ENCODE measurements at places on chromosomes 1 and 21.

- peak; percentile 62 for DNase-seq
These were observed 15.1 kb downstream of the FAAP20 start for GRCh38 chr1:2179283-2180013.

- peak; percentile 40 for DNase-seq
These were observed 32.3 kb downstream of the SLC9A1 start for GRCh38 chr1:27122652-27123051.

DNA sequence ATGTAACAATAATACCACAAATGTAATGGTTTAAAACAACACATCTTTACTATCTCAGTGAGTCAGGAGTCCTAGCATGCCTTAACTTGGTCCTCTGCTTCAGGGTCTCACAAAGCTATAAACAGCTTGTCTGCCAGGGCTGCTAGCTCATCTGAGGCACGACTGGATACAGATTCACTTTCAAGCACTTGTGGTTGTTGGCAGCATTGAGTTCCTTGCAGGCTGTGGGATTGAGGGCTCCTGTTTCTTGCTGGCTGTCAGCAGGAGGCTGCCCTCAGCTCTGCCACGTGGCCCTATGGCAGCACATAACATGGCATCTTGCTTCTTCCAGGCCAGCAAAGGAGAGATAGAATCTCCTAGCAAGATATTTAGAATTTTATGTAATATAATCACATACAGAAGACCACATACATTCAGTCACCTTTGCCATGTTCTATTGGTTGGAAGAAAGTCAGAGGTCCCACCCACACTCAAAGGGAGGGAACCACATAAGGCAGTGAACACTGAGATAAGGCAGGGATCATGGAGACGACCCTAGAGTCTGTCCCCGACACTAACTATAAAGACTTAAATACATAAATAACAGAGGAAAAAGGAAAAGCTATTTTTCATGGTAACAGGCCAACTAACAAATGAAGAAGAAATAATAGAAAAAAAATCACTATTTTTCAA, 18.9 kb upstream of the IPP start:
- no peak for DNase-seq

DNA sequence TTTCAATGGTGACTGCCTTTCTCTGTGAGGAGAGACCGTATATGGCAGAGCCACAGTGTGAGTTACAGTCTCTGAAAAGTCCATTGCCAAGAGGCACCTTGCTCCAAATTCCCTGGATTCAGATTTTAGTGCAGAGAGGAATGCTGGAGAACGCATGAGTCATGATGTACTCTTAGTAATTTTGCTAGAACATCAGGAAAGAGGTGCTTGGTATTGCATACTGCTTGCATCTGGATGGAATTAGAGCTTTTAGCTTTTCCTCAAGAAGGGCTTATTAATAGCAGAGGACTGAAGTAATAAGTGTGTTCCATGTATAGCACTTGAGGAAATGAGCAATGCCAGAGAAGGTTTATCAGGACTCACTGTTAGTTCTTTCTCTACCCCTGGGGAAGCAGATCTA, 40.5 kb upstream of the AKT3 start:
- no peak for DNase-seq

DNA sequence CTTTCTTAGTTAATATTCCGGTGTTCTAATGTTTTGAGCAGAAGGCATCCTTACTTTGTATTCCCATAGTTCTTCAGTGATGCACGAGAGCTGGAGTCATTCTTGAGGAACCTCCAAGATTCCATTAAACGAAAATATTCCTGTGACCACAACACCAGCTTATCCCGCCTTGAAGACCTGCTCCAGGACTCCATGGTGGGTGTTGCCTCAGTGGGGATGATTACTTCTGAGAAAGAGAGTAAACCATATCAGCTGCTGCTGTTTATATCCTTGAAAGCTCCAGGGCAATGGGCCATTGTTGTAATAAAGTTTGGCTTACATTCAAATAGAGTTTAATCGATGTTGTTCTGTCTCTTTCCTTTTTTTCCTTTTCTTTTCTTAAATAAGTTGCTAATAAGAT, 93.1 kb downstream of the MACF1 start:
- DNase-seq, result no peak

- no peak for DNase-seq
These were observed 118.3 kb upstream of the SLC25A33 start for GRCh38 chr1:9420835-9421532.

DNA sequence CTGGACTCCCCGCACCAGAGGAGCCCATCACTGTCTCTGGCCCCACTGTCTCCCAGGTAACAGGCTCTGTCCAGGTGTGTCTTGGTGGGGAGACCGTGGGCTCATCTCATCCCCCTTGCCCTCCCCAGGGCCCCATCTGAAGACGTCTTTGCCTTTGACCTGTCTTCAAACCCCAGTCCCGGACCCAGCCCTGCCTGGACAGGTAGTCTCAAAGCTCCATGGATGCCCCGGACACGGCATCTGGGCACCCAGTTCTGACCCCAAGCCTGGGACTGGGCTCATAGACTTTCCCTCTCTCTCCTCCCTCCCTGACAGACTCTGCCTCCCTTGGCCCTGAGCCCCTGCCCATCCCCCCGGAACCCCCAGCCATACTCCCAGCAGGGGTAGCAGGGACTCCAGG, 6.3 kb upstream of the CATSPER4 start:
- peak; percentile 32 for DNase-seq

DNA sequence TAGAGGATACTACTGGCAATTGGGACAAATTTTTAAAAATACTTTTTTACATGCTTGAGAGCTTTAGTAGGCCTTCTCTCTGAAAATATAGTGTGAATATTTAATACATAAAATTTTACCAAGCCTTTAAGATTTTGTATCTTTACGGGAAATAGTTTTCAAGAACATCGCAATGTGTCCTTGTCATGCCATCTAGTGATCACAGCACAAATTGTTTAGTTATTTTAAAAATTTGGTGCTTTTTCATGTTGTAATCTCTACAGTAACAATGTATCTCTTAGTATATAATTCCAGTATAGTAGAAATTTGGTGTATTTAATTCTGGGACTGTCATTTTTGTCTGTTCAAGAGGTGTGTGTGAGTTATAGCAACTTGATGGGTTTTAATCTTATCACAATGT, 6.7 kb downstream of the CDC7 start:
- DNase-seq, result no peak

- DNase-seq, result peak; percentile 47
These were observed 69.8 kb downstream of the GPR88 start for GRCh38 chr1:100607628-100608240.

- DNase-seq, result peak; percentile 73
These were observed 19.3 kb upstream of the KLHDC8A start for GRCh38 chr1:205375835-205376545.

GRCh38 chr1:161096530-161096929, 1.6 kb upstream of the KLHDC9 start:
- DNase-seq, result no peak

DNA sequence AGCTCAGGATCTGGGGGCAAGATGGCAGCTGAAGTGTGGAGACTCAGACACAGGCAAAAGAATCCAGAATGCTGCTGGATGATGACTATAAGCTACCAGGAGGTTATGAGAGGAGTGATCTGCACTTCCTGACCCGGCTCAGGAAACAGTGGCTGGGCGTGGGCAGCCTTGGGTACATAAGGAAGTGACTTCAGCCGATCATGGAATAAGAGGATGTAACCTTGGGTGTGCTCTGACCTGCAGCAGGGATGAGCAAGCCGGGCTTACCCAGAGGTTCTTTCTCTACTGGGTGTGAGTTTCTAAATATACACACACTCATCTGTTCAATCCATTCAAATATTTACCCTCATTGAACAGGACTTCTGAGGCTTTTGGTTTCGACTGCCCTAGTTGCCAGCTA, 62.7 kb downstream of the CD34 start:
- no peak for DNase-seq

DNA sequence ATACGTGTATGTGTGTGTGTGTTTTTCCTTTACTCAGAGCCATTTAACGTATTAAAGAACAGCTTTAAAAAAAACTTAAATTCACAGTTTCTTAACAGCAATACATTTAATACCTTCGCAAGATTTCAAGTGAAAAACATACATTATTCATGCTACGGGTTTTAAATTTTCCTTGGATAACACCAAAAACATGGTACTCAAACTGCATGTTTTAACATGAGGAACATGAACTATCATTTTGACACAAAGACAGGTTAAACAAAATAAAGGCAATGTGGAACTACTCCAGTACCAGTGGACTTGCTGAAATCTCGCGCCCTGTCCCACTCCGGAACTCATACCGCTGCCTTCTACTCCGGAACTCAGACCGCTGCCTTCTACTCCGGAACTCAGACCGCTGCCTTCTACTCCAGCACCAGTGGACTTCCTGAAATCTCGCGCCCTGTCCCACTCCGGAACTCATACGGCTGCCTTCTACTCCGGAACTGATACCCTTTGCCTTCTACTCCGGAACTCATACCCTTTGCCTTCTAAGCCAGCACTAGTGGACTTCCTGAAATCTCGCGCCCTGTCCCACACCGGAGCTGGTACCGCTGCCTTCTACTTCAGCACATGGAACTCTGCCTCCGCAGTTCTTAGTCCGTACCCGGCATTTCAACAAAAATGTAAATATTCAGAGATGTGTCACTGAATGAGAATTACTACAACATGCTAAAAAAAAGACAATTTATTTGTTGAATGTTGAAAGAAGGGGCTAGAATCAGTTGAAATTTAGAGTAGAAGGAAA, 148.6 kb downstream of the NCAM2 start:
- no peak for DNase-seq

DNA sequence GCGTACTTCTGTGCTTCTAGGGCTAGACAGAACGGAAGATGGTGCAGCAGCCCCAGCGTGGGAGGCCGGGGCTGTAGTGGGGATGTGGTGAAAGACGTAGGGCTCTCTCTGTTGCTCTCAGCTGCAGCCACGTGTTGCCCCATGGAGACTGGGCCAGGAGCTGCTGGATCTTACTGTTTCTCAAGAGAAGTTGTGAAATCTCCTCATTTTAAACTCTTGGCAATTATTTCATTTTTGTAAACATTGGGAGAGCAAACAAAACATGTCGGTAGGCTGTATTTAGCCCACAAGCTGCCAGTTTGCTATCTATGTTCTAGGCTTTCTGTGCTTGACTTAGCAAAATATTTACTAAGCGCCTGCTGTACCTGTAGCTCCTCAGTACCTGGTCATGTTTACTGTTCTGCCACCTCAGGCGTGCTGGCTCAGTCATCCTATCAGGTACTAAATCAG, 15.9 kb upstream of the ELOA start:
- DNase-seq, result no peak

- DNase-seq, result no peak
These were observed 350.4 kb downstream of the AMY1C start for GRCh38 chr1:104100115-104100514.

DNA sequence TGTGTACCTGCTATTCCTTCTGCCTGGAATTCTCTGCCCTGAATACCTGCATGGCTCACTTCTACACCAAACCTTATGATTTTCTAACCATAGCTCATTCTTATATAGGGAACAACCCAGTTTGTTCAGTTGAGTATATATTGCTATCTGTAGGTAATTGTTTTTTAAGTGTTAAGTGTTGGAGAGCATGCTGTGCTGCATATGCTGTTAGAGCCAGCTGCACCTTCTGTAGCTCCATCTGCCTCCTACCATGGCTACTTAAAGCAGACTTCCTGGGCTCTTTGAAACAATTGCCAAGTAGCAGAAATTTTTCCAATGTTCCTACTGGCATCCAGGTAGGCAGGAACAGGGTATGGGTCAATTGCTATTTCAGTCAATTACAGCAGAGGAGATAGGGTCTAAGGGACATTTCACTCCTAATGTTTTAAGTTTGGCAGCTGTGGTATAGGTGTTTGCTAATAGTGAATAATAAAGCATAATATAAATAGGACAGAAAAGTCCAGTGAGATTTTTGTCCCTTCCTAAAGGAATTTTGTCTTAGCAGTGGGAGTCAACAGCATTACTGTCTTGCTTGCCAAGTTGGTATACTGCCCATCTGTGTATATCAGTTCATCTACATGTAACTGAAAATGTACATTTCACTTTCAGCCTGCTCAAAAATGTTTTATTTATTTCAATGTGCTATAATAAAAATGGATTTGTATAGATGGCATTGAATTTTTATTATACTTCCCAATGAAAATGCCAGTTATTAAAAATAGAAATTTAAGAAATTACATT, 34.0 kb upstream of the C1orf115 start:
- DNase-seq, result no peak

GRCh38 chr1:27297903-27298302, 24.1 kb upstream of the TMEM222 start:
- no peak for DNase-seq

DNA sequence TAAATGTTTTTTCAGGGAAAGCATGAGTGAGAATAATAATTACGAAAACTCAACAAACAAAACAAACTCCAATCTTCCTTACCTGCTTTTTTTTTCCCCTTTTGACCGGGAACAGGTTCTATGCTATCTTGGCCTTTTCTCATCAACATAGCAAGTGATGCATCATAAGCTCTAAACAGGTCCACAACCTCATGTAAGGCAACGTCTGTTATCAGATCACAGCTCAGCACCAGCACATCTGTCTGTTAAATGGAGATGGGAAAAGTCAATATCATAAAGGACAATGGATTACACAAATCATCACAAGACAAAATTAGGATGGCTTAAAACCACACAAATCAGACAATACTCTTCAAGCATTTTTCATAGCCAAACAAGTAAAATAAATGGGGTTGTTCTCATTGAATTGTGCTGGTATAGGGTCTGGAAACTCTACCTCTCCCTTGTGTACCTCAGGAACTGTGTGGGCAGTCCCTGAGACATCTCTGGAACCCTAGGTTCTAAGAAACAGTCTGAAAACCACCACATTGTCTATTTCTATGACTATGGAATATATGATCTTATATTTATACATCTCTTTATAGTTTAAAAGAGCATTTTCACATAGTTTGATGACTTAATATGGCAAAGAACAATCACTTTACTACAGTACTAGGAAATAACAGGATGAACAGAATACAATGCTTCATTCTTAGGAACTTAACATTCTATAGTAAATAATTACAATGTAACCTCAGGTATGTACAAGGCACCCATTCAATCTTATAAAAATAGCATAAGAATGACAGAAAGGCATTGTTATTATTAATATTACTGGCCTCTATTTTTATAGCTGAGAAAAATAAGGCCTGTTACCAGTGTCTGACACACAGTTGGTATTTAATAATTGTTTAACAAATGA, 44.7 kb downstream of the EIF2B3 start:
- DNase-seq, result no peak

GRCh38 chr1:168223681-168224540, 1.9 kb upstream of the SFT2D2 start:
- DNase-seq, result no peak

GRCh38 chr1:231092380-231092779, 52.3 kb upstream of the FAM89A start:
- no peak for DNase-seq

GRCh38 chr1:40064797-40065499, 24.4 kb downstream of the CAP1 start:
- no peak for DNase-seq

- DNase-seq, result no peak
These were observed 11.3 kb downstream of the DCAF8 start for GRCh38 chr1:160251011-160251410.

GRCh38 chr1:48524892-48525467, 53.0 kb upstream of the SPATA6 start:
- no peak for DNase-seq

All from WERI-Rb-1 (cell line).